ENCODE measurements at places on chromosomes 16 and 17.

- DNase-seq, result no peak
Measured at GRCh38 chr17:66829883-66830282, 5.0 kb upstream of the CACNG5 start.

GRCh38 chr16:3792472-3793012, 75.2 kb upstream of the TRAP1 start:
- no peak for DNase-seq

GRCh38 chr17:11637796-11638195, 39.5 kb downstream of the DNAH9 start:
- no peak for DNase-seq

GRCh38 chr16:26157319-26157718, 465.6 kb downstream of the HS3ST4 start:
- DNase-seq, result no peak

DNA sequence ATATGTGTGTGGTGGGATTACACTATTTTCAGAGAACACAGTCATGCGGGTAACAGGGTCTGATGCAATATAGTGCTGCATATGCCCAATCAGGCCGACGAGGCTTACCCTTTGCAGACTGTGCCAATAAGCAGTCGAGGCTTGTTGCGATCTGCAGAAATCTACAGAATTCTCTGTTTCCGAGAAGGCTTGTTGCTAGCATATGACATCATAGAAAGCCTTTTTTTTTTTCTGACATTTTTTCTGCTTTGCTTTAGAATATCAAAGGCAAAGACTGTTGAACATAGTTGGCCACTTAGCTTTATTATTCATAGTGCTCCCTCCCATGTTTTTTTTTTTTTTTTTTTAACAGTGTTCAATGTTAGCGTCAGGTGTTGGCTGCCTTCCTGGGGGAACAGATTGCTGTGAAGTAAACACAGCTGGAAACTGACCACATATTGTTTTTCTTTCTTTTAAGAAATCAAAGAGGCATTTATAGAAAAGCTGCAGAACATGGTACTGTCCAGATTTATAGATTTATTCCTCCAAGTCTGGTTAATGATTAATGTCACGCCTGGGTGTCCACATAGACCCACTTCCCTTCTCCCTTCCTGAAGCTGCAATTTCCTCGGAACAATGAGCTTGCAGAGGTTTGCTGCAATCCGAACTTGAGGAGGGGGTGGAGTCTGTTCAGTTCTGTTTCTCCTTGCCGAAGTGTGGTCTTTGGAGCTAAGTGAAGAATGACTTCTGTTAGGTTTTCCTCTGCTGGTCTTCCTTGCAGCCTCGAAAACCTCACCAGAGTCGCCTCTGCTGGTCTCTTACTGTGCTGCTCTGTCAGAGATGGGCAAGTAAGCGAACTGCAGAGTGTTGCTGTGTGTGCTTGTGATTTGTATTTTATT, 87.3 kb downstream of the MAP2K6 start:
- DNase-seq, result no peak
